SK-N-MC (cell line): ENCODE measurements at places on chromosomes 12 and 14.

DNA sequence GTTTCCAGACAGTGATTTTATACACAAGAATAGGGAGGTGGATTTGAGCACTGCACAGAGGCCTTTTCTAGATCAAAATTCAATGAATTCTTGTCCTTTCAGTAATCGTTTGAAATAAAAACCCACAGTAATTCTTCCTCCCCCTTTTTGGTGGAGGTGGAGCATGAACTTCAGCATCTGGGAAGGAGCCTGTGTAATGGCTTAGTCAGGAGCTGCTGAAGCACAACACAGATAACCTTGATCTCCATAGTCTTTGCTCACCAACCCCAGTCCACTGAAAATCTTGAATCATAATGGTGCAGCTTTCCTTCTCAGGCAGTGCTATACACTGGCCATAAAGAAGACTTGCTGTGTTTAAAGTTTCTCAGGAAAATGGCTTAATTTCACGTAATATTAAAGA is 6.4 kb upstream of the TBPL2 start:
- DNase-seq = no peak

GRCh38 chr12:30764251-30764650 is 9.5 kb upstream of the CAPRIN2 start:
- no peak for DNase-seq

DNA sequence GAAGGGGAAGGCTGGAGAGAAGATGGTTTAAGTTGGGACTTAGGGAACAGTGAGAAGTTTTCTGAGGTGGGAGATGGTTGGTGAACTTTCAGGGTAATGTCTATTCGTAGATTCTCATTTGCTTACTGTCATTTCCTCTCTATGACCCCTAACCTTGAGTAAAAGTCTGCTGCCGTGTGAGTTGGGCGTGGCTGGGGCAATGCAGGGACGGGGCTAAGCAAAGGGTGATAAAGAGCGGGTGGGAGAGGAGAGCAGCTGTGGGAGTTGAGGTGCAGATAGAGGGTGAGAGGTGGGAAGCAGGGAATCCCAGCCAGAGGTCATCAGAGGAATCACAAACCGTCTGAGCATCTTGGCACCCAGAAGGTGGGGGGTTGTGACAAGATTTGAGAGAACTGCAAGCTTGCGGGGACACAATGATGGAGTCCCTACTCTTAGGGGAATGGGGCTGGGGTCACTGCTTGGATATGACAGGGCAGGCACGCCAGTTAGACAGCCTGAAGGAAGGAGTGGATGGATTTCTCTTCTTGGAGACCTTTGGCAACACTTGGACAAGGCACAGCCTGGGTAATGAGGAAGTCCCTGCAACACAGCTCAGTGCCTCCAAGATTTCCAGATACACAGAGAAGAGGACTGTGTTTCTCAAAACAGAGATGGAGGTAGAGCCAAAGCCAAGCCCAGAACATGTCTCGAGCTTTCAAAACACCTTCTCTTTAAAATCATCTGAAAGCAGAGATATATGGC is 45.9 kb upstream of the CTDSP2 start:
- no peak for DNase-seq

- DNase-seq = no peak
Observed at GRCh38 chr14:93379831-93380230, 32.8 kb downstream of the COX8C start.

- peak; percentile 99 for DNase-seq
Observed at GRCh38 chr14:84064316-84065125, 1465.4 kb upstream of the FLRT2 start.

DNA sequence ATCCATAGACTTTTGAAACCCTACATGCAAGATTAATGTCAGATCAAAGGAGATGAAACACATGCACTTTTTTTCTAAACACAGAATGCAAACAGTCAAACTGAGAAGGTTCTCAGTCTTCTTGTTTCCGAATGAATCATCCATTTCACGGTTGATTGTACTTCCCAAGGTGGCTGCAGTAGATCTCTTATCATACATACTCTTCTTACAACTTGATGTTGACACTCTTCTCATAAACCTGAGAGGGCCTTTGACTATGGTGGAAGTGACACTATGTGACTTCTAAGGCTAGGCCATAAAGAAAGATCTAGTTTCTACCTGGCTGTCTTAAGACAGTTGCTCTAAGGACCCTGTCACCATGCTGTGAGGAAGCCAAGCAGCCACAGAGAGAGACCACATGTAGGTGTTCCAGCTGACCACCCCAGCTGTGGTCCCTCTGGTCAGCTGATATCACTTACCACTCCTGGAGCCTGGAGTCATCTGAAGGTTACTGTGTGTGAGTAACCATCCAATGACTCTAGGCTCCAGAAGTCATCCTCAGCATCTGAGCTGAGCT is 67.2 kb upstream of the HMGA2 start:
- no peak for DNase-seq

- DNase-seq = no peak
Observed at GRCh38 chr14:88411039-88411438, 25.6 kb downstream of the SPATA7 start.

DNA sequence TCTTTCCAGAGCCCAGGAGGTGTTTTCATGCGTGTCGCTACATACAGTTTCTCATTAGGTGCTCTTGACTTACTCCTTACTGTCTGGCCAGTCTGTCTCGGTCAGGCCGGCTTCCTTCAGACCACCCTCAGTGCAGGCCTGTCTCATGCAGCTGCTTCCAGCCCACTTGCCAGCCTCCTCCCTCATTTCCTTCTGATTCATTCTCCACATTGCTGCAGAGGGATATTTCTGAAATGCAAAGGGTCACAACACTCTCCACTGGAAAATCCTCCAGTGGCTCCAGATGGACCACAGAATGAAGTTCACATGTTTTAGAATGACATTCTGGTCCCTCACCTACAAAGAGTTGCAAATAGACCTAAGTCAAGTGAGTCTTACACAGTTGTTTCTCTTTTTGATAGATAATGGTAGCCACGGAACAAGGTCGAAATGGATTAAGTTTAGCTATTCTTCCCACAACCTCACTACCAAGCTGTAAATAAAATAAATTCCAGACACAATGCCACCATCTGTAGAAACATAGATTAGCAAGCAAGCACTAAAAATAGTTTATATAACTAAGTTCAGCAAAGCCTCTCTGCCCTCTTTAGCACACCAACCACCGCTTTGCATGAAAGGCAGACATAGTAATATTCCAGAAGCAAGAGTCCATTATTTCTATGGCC is 146.9 kb downstream of the ESR2 start:
- no peak for DNase-seq

- DNase-seq = no peak
Observed at GRCh38 chr14:35808076-35808637, 938 bp downstream of the RALGAPA1 start.

DNA sequence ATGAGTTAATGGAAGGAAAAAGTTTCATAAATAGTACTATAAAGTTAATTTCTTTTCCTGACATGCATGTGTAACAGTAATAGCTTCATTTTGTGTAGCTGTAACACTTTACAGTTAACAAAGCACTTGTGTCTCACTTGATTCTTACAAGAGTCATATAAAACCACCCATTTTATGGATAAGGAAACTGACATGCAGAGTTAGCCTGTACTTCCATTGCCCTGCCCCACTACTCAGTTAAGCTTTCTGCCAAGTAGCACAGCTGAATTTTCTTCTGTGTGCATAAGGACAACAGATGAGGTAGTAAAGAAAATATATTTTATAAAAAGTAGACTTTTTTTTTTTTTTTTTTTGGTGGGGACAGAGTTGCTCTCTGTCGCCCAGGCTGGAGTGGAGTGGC is 32.2 kb downstream of the ANO6 start:
- DNase-seq = no peak

DNA sequence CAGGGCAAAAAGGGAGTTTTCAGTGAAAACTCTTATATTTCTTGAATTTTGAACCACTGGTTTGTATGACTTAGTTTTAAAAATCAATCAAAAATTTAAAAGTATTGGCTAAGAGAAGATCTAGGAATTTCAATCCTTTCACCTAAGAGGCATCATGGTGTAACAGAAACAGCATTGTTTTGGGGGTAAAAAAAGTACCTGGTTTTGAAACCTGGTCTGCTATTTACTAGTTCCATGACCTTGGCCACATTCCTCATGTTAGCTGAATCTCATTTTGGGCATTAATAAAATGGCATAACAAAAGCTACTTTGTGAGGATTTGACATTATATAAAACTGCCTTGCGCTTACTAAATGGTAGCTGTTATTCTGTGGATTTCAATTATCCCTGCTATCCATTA is 16.7 kb upstream of the GNPNAT1 start:
- no peak for DNase-seq

DNA sequence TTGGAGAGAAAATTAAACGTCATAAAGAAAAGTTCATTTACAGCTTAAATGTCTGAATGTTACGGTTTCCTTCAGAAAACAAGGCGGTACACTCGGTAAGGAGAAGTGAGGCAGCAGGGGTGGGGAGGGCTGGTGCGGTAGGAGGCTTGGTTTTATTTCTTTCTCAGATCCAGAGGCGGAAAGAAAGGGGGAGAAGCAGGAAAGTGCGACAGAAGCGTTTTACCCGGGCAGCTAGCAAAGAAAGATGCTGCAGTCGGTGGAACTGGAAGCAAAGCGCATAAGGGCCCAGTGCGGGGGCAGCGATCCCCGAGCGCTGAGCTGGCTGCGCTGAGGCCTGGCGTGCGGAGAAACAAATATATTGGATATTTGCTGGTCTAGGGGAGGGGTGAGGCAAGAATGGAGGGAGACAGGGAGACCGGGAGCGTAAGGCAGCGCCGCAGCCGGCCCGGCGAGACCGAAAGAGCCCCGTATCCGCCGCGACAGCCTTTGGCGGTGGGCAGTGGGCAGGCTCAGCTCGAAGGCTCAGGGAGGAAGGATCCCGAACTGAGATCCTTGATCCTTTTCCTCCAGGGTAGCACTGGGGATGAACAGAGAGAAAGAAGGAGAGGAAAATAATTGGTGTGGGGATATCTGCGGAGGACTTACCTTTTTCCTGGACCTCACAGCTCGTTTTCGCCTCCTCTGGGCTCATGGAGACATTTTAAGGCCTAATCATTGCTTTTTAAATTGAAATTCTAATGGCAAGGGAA is 6.4 kb upstream of the HOXC11 start:
- DNase-seq = no peak

DNA sequence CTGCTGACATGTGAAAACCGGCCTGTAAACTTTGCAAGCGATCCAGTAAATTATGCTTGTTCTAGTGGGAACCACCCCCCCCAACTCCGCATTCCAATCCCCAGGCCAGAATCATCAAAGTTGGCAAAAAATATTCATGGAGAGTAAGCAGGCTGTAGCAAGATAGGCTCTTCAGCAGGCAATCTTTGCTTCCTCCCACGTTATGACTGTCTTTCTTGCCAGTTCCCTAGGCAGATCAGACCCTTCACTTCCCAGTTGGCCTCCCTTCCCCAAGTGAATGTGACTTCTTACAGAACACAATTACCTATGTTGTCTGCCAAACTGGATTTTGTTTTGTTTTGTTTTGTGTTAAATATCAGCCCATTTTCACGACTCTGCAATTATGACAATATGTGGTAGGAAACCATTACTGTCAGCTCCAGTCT is 1.2 kb upstream of the PTGER2 start:
- no peak for DNase-seq

DNA sequence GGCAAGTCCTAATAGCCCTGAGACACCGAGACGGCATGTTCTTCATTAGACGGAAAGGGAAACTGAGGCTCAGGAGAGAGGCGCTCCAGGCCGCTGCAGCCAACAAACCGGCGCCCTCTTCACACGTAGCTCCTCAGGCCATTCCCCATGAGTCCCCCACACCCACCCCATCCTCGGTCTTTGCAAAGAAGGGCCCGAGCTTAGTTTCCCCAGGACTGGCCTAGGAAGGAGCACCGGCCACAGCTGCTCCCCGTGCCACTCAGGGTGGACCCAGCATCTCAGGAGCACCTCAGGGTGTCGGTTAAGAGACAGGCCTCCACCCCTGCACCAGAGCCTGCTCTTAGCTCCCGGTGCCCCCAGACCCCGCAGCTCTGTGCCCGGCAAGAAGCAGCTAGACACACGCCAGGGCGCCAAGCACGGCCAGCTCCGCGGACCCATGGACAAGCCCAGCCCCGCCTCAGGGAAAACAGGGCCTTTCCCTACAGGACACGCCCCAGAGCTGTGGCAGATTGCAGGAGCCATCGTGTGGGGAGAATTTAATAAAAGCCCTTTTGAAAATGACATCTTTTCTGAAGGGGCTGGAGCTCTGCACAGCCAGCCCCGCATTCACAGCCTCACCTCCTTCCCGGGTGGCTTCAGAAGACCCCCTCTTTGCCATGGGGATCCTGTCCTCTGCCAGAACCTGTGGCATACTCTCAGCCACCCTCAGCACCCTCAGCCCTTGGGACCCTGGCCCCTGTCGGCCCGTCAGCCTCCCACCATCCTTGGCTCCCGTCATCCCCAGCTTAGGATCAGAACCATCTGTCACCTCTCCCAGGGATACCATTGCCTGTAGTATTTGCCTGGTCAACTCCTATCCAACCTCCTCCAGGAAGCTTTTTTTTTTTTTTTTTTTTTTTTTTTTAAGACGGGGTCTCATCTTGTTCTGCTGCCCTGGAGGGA is 59.7 kb downstream of the LGMN start:
- DNase-seq = no peak

DNA sequence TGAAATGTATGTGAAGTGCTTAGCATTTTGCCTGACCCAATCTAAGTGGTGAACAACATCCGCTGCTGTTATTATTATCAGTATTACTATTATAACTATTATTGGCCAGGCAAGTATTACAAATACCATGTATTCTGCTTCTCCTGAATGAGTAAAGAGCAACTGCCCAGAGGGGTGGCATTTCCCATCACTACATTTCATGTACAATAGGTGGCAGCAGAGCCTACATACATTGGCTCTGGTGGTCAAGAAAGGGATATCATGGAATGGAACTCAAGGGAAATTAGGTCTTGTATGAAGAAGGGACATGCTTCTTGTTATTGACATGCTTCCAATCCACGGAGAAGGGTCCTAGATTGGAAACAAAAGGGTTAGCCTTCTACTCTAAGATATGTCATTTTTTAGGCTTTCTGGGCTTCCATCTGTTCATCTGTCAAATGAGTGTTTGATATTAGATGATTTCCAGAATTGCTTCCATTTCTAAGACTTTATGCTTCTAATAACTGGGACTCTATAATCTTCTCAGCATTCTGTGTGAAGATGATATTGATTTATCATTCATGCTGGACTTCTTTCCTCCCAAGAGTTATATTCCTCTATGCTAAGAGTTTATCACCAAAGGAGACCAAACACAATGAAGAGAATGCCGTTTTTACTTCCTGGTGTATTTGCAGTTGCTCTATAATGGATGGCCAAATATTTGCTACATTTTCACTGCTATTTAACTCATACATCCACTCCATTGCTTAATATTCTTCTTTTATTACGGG is 239.1 kb downstream of the SSPN start:
- no peak for DNase-seq

GRCh38 chr12:57756406-57757341 is 1.8 kb downstream of the MARCHF9 start:
- DNase-seq = no peak

DNA sequence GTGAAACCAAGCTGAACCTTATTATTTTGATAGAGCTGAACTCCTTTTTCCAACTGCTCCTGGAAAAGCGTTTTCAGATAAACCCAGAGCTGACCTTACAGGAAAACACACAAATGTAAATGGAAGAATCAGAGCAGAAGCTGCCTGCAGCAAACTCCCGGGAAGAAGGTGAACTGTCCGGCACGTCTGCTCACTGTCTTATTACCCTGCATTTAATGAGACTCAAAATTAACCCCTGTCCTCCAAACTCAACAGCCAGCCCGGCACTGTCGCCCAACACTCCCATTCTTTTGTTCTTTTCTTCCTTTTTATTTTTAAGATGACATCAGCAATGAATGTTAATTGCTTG is 1046.9 kb upstream of the FLRT2 start:
- no peak for DNase-seq

GRCh38 chr12:116874324-116874995 is 6.8 kb downstream of the HRK start:
- no peak for DNase-seq
